Brain microvascular endothelial cell (primary cell): ENCODE measurements at places on chromosomes 1 and 21.
A peak's percentile ranks its signal among the peaks of the same experiment; 100 is the strongest.

DNA sequence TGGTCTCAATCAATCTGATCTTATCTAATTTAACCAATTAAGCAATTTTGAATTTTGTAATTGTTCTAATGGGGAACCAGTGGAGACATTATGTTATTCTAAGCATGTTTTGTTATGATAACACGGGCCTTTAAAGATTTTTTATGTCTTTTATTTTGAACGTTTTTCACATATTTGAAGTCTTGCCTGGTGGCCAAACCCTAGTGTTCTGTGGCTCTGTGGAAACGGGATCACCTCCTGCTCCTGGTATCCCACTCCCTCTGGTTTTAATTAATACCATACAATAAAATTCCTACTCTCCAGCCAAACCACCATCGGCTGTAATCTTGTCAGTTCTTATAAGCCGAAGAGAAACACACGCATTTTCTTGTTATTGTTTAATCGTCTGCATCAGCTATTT, 22.9 kb upstream of the LMO4 start:
- DNase-seq: no peak

DNA sequence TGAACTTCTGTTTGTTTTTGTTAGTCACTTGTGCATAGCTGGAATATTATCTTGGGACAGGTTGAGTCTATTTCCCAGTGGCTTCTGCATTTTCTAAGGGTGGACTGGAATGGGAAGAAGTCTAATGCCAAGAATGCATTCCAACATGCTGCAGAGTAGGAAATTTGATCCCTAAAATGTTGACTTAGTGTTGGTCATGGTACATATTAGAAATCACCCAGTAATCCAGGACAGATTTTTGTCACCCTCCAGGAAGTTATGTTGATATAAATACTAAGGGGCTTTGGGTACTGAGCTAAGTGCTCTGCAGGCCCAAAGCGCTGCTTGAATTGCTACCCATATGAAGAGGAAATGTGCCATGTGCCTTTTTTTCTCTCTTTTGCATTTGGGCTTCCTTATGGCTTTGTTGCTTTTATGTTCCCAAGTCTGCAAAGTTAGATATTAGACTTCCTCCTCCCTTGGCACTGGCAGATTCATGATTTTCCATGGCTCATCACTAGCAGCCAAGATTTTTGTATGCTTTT, 10.0 kb downstream of the ARID1A start:
- peak; percentile 70 for DNase-seq

DNA sequence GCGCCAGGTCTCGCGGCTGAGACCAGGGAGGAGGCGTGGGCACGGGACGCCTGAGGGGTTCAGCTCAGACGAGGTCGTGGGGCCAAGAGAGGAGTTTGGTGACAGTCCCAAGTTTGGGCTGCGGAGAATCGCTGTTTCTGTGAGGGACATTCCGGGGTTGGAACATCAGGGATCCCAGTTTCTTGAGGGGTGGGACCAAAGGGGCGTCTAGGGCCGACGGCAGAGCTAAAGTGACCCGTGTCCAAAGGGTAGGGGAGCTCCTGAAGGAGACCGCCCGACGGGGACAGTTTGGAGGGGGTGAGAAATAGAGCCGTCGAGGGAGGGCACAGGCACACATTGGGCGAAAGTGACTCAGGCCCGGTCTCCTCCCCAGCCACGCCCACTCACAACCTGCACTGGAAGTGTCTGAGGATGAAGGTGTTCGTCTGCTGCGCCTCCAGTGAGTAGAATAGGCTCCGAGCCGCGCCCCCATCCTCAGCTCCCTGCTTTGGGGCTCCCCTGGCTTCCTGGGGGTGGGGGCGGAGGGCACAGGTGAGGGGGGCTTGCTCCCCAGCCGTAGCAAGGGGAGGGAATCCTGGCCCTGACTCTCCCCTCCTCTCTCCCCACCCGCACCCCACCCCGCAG, 7.0 kb downstream of the EFNA3 start:
- peak; percentile 22 for DNase-seq

- no peak for DNase-seq
Observed at GRCh38 chr1:107459204-107459904, 318.5 kb downstream of the NTNG1 start.

DNA sequence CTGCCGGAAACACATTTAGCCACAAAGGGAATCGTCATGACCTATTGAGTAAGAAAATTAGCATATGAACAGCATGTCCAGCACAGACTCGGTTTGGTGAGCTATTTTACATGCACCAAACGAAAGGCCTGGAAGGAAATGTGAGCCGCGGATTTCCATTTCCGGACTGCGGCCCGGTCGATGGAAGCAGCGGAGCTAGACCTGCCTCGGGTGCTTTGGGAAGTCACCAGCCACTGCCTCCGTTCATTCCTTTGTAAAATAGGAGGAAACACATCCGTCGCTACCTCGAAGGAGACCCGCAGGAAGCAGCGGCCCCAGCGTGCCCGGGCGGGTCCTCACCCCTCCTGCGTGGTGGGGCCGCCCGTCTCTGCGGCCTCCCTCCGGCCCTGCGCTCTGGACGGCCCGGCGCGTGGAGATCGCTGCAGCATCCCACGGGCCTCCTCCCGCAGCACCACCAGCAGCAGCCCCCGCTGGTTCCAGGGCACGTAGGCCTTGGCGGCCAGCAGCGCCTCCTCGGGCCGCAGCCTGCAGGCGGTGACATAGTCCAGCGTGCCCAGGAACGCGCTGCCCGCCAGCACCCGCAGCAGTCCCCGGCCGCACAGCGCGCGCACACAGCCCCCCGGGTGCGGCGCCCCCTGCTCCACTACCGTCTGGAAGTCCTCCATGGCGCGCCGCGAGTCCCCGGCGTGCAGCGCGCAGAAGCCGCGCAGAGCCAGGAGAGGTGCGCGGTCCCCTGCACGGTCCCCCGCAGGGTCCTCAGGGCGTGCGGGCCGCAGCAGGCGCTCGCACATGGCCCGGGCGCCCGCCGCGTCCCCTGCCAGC, 12.1 kb downstream of the TTC34 start:
- no peak for DNase-seq

DNA sequence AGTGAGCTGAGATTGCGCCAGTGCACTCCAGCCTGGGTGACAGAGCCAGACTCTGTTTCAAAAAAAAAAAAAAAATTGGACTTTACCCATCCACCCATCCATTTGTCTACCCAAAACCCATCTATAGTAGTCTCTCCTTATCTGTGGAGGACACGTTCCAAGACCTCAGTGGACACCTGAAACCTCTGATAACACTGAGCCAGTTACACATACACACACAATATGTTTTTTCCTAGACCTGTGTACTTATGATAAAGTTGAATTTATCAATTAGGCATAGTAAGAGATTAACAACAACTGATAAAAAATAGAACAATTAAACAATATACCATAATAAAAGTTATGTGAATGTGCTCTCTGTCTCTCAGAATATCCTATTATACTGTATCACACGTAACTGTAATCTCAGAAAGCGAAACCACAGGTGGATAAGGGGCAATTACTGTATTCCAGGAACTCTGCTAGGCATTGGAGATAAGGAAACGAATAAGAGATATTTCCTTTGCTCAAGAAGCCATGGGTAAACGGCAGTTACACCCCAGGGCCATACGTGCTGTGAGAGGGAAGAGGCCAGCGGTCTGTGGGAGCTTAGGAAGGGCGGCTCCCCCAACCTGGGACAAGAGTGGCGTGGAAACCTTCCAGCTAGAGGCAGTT, 84.2 kb upstream of the DISP3 start:
- DNase-seq: no peak

GRCh38 chr21:30676737-30677136, 34.1 kb downstream of the KRTAP20-3 start:
- no peak for DNase-seq

DNA sequence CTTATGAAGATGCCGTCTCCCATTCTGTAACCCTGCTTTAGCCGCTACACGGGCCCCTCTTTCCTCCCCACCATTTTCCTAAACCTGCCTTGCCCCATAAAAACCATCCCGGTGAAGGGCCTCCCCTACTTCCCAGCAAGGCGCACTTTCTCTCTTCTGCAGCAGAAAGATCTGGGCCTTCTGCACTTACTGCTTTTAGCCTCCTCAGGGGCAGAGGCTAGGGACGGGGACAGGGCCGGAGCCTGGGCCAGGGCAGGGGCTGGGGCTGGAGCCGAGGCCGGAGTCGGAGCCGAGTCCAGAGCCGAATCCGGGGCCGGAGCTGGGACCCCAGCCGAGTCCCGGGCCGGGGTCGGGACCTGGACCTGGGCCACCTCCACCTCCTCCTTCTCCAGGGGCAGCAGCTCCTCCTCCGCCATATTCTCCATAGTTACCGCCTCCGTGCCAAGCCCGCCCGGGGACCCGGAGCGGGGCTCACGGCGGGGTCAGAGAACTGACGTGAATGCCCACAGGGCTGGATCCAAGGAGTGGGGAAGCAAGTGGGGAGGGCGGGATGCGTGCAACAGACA, 382 bp downstream of the TRMT1L start:
- peak; percentile 4 for DNase-seq

GRCh38 chr1:207925210-207925609, 14.3 kb upstream of the CD34 start:
- peak; percentile 12 for DNase-seq

GRCh38 chr1:11529763-11530730, 51.1 kb downstream of the DISP3 start:
- DNase-seq: no peak

GRCh38 chr1:235898126-235898525, 31.4 kb upstream of the LYST start:
- no peak for DNase-seq

- DNase-seq: no peak
Observed at GRCh38 chr21:43834146-43834905, 30.7 kb upstream of the AGPAT3 start.

- no peak for DNase-seq
Observed at GRCh38 chr21:36377391-36377842, 7.8 kb upstream of the CHAF1B start.

DNA sequence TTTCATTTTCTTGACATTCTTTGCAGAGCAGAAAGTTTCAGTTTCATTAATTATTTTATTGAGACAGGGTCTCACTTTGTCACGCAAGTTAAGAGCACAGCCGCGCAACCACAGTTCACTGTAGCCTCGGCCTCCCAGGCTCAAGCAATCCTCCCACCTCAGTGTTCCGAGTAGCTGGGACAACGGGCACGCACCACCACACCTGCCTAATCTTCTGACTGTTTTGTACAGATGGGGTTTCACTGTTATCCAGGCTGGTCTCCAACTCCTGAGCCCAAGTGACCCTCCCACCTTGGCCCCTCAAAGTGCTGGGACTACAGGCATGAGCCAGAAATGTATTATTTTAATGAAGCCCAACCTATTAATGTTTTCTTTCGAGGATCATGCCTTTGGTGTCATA, 3.0 kb upstream of the SPATC1L start:
- DNase-seq: no peak
